ENCODE measurements at places on chromosomes 1 and 21.

DNA sequence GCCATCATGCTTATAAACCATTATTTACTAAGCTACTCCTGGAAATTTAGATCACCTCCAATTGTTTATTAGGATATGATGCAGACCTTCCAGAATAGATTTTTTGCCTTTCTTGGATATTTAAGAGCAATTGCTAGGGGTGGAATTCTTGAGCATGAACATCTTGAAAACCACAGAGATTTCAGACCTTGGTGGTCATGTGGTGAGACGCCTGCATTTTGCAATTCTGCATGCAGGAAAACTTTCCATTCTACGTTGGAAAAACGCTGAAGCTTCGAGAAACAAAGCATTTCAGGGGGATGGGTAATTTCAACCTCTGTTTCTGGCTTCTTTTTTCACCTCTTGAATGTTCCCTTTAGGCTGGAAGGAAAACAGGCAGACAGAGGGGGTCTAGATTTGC, 596.3 kb downstream of the KIF26B start:
- no peak for DNase-seq

DNA sequence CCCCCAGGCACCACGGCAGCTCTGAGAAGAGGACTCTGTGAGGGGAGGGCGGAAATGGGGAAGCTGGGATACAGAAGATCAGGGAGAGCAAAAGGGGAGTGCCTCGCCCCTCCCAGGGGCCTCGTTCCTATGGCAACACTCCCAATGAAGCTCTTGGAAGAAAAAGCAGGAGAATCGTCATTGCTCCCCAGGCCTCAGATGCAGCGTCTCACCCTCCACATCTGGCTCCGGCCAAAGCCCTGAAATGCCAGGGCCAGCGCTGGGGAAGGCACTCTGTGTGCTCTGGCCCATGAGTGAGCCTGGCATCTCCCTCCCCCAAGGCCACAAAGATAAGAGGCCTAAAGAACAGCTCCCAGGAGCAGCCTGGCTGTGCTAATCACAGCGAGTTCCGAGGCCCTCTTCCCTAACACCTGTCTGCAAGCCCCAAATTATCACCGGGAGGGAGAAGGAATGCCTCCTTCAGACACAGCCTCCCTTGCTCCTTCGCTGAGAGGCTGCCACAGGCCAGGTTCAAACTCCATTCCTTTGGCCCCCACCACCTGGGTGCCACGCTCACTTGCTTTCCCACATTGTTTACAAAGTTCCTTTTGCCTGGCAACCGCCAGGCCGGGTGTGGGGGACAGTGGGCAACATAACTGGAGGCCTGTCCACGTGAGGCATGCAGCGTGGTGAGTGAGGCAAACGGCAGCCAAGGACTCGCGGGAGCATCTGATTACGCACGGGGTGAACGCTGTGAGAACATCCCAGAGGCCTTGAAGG, 27.8 kb downstream of the ECE1 start:
- DNase-seq = no peak

DNA sequence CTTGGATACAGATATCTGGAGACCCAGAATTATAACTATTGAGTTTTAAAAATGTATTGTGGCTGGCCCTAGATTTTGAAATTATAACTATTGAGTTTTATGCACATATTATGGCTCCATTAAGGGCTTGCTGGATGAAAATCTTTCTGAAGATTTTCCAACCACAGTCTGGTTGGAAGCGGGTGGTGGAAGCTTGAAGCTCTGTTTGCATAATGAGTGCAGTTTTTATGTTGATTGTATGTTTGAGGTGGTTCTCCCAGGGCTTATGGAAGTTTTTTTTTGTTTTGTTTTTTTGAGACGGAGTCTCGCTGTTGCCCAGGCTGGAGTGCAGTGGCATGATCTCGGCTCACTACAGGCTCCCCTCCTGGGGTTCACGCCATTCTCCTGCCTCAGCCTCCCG, 10.1 kb upstream of the CTPS1 start:
- no peak for DNase-seq

DNA sequence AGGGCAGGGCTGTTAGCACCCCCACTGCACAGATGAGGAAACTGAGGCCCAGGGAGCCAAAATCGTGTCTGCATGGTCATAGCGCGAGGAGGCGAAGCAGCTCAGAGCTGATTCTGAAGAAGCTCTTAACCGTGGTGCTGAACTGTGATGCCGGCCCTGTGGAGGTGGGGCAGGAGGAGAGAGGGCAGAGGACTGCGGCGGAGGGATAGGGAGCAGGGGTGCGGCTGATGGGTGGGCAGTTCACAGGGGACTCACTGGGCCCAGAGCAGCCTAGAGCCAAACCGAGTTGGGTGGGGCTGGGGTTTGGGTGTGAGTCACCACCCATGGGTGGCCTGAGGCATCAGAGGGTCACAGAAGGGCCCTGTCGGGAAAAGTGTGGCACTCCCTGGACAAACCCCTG, 74.7 kb downstream of the RAP1GAP start:
- DNase-seq = no peak

DNA sequence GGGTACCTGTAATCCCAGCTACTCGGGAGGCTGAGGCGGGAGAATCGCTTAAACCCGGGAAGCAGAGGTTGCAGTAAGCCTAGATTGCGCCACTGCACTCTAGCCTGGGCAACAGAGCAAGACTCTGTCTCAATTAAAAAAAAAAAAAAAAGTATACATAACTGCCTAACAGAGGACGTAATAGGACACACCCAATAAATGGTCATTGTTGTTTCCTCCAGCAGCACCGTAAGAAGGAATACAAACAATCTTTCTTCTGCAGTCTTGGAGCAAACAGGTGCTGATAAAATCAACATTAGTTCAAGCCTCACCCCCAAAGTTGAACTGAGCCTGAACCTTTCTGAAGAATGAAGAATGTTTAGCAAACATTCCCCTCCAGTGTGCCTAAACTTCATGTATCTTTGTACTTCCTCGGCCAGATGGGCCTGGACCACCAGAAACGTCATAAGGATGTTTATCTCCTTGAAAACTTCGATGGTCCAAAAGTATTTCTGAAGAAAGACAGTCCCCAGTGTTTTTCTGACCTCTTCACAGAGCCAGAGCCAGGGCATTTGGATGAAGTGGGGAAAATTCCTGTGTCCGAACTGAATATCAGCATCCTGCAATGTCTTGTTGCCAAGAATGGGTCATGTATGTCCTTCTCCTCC, 136.8 kb upstream of the F3 start:
- no peak for DNase-seq

All from type B pancreatic cell (in vitro differentiated cells).